ENCODE measurements at places on chromosomes 16 and 17.

- no peak for DNase-seq
Observed at GRCh38 chr17:78818152-78818846, 22.3 kb downstream of the USP36 start.

DNA sequence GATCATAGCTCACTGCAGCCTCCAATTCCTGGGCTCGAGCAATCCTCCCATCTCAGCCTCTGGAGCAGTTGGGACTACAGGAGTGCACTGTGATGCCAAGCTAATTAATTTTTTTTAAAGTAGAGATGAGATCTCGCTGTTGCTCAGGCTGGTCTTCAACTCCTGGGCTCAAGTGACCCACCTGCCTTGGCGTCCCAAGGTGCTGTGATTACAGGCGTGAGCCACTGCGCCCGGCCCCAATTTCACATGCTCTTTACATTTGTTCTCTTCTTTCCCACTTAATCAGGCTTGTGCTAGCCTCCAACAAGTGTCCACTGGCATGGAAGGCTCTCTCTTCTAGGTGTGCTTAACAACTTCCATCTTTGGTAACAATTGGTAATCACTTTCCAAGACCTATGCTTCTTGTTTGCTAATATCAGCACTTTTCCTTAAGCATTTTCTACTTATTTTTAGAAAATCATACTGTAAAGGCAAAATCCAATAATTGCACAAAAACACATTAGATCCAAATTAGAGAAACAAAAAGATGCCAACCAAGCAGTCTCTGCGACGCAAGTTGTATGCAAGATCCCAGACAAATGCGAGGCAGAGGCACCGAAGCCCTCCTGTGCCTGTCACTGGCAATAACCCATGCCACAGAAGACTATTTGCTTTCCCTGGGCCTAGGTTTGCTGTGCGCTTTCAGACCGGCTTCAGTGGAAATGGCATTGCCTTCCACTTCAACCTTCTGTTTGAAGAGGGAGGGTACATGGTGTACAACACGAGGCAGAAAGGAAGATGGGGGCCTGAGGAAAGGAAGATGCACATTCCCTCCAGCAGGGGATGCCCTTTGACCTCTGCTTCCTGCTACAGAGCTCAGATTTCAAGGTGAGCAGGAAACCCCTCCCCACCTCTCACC lies 52.6 kb downstream of the NOS2 start:
- no peak for DNase-seq

DNA sequence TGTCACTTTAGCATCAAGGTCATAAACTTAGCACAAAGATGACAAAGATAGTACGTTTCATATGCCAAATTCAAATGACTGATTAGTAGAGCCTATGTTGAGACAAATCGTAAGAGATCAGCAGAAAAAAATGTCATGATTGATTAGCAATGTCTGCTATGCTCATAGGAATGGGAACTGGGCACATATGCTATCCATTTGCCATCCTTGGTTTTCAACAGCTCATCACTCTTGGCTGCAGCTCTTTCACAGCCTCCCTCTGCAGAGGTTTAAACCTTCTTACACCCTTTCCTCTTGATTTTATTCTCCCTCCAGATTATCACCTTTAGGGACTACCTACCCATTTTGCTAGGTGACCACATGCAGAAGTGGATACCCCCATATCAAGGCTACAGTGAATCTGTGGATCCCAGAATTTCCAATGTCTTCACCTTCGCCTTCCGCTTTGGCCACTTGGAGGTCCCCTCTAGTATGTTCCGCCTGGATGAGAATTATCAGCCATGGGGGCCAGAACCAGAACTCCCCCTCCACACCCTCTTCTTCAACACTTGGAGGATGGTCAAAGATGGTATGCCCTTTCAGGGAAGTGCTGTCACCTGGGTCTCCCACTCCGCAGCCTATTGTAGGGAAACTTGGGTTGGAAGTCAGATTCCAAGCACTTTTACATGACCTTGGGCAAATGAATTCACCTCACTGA lies 16.2 kb downstream of the MPO start:
- DNase-seq = no peak

DNA sequence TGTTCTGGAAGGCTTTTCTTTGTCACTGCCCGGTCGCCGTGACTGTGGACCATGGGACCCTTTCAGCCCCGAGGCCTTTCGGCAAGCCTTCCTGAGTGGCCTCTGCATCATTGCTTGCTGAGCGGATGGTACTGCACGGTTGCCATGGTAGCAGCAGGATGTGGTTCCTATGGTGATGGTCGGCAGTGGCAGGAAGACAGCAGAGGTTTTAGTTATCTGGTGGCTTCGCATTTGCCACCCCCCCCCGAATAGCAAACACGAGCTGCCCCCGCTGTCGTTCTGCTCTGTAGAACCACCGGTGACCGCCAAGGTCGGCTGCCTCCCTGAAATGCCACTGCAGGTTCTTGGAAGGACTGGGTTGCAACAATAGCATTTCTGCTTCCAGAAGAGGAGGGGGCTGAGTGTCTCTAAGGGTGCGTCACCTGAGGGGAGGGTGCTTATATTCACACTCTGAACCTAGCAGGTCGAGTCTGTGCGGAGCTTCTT lies 76.6 kb downstream of the CMIP start:
- DNase-seq = peak; percentile 50

DNA sequence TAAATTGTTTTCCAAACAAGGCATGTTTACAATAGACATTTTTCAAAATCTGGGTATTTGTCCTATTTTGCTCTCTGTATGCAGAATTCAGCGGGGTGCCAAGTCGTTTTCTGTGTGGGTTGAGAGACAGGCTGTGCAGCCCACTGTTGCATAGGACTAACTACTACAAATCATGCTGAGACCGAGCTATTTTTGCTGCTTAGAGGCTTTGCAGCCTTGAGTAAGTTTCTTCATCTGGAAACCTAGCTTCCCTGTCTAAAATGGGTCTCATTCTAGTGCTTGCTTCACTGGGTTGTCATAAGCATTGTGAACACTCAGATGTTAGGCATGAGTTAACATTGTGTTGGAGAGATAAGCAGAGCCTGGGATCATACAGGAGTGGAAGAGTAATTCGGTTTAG lies 1.3 kb downstream of the PRPSAP2 start:
- DNase-seq = no peak

GRCh38 chr16:84916178-84916577 lies 95.2 kb downstream of the ZDHHC7 start:
- DNase-seq = no peak

DNA sequence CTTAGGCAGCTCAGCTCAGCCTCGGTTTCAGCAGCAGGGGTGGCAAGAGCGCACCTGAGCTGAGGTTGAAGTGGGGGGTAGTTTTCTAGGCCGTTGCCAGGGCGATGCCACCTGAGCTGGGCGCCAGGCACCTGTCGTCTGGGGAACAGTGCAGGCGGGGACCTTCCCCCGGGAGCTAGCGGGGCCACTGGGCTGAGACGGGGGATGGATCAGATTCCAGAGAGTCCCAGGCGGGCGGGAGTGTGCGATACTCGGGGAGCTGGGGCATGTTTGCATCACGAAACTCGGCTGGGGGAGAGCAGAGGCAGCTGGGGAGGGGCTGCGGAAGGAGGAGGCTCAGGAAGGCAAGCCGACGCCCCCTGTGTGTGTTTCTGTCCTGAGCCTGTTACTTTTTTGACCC lies 477 bp upstream of the CLDN9 start:
- no peak for DNase-seq

DNA sequence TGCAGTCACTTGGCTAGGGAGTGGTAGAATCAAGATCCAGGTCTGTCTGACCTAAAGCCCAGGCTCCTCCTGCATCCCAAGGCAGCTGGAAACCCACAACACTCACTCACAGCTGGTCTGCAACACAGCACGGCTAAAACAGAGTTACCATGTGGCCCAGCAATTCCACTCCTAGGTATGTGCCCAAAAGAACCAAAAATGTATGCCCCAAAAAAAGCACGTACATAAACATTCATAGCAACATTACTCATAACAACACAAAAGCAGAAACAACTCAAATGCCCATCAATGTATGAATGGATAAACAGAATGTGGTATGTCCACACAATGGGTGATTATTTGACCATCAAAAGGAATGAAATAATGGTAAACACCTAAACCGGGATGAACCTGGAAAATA lies 8.9 kb downstream of the TVP23A start:
- DNase-seq = no peak

GRCh38 chr17:58320570-58321323 lies 7.8 kb downstream of the TSPOAP1 start:
- DNase-seq = no peak

DNA sequence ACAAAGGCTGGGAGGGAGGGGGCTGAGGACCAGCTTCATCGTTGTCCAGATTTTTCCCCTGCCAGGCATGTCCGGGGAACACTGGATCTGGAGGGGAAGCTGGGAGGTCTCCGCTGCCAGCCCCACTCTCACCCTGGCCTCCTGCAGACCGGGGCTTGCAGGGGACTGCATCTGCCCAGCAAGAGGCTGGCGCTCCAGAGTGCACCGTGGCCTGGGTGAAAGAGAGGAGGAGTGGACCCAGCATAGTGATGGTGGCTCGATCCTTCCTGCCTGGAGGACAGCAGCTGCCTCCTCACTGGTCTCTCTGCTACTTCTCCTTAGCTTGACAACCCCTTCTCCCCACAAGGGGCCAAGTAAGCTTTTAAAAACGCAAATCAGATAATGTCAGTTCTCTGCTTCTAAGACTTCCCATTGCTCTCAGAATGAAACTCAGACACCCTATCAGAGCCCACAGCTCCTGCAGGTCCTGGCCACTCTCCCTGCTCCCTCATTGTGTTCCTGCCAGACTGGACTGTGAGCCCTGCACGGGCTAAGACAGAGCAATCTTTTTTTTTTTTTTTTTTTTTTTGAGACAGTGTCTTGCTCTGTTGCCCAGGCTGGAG lies 15.0 kb downstream of the CPNE2 start:
- DNase-seq = no peak

DNA sequence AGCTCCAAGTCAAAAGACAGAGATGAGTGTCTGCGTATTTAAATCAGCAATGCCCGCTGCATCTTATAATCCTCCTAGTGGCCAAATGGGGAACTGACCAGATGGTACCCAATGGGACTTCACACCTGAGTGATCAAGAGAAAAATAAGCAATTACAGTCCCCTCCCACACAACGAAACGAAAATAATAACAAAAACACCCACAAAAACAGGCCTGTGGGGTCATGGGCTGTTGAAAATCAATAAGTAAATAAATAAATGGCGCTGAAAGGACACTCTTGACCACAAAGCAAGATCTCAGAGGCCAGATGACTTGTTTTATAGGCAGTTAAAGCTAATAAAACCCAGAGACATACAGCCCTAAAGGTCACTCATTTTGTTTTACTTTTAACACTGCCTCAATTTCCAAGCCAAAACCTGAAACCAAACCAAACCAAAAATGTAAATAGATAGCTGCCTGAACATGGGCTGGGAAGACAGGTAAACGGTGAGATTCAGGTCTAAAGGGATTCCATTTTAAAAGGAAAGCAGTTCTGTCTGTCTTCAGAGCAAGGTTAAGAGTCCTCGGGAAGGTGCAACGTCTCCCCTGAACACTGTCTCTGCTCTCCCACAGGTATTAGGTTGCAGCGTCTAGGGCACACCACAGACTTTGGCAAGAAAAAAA lies 1.3 kb downstream of the ZNF821 start:
- DNase-seq = peak; percentile 80

- no peak for DNase-seq
Observed at GRCh38 chr16:47110939-47111338, 32.8 kb downstream of the NETO2 start.

DNA sequence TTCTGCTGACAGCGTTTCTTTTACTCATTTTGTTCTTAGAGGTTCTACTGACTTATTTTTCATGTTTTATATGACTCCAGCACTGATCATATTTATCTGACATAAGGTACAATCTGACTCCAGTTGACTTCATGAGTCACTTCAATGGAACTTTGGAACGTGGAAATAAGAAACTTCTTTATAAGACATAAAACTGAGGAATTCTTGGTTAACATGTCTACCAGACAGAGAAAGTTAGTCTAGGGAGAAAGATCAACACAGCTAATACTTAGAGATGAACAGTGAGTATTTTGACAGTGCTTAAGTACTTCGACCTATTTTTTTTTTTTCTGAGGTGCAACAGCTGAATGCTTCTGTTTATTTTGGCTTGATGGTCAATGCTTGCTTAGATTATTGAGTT lies 679.5 kb downstream of the KCNJ2 start:
- DNase-seq = no peak

GRCh38 chr16:11078812-11079459 lies 134.6 kb downstream of the CLEC16A start:
- DNase-seq = no peak

DNA sequence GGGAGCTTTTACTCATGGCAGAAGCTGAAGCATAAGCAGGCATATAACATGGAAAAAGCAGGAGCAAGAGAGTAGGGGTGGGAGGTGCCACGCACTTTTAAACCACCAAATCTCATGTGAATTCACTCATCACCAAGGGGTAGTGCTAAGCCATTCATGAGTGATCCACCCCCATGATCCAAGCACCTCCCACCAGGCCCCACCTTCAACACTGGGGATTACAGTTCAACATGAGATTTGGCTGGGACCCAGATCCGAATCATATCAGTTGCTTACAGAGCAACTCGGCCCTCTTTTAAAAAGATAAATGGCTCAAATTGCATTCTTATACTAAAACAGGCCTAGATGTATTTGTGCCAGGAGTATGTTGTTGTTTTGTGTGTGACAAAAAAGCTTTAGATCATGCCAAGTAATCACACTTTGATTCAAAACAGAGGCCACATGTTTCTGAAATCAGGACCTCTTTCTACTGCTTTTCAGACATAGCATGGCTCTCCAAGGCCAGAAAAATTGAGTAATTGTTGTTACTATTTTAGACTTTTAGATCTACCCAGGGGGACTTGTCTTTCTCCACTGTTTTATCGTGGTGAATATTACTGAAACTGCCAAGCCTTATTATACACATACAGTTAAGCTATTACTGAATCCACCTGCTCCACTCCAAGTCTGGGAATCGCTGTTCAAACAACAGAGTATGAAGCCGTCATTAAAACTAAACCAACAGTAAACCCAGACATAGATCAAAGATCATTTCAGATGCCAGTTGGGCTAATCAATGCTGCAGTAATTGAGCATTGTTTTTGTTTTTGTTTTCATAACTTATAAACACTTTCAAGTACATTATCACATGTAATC lies 163.3 kb downstream of the KCNJ2 start:
- DNase-seq = no peak

GRCh38 chr17:935485-935884 lies 44.1 kb downstream of the NXN start:
- no peak for DNase-seq

GRCh38 chr16:54602666-54603065 lies 316.1 kb upstream of the IRX3 start:
- no peak for DNase-seq
